ENCODE measurements at places on chromosomes 7 and 10.

- no peak for DNase-seq
Observed at GRCh38 chr7:17746020-17746530, 194.2 kb downstream of the SNX13 start.

GRCh38 chr7:127887631-127888030, 143.6 kb downstream of the LRRC4 start:
- no peak for DNase-seq

DNA sequence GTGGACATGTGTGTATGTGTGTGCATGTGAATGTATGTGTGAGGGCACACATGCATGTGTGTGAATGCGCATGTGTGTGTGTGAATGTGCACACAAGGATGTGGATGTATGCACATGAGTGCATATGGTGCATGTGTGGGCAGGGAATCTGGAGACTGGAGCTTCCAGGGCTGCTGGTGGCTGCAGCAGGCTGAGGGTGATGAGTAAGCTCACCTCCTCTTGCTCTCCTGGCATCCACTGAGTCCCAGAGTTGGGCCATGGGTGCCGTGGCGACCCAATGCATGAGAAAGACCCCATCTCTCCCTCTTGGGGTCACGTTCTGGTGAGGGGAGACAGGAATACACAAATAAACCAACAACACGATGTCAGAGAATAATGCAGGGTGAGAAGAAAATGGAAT, 33.3 kb upstream of the COL13A1 start:
- DNase-seq = no peak

- DNase-seq = no peak
Observed at GRCh38 chr7:83060218-83060617, 102.5 kb downstream of the PCLO start.

DNA sequence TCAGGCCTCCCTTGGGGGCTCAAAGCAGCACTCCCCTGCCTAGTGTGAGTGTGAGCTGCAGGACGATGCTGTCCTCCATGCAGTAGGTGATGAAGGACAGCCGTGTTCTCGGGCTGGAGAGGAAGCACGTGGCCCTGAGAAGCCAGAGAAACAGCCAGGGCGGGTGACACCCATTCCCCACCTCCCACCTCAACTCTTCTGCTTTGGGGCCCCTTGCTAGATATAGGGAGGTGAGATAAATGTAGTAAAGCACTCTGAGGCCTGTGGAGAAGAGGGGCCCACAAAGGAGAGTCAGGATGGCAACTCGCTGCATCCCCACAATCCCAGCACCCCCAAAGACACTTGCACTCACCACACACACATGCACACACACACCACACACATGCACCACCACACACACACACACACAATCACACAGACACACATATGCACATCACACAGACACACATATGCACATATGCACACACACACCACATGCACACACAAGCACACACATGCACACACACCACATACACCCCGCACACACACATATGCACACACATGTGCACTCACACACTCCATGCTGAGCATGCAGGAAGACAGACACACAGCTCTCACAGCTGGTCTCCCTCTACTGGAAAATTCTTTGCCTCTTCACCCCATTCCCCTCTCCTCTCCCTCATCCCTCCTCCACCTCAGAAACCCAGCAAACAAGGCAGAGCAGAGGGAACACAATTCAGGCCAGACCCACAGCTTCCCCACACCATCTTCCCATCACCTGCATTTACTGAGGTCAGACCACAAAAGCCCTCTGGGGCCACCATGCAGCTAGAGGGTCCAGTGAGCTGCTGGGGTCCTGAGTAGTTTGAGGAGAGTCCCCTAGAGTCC, 30.5 kb downstream of the ANXA8 start:
- DNase-seq = no peak

DNA sequence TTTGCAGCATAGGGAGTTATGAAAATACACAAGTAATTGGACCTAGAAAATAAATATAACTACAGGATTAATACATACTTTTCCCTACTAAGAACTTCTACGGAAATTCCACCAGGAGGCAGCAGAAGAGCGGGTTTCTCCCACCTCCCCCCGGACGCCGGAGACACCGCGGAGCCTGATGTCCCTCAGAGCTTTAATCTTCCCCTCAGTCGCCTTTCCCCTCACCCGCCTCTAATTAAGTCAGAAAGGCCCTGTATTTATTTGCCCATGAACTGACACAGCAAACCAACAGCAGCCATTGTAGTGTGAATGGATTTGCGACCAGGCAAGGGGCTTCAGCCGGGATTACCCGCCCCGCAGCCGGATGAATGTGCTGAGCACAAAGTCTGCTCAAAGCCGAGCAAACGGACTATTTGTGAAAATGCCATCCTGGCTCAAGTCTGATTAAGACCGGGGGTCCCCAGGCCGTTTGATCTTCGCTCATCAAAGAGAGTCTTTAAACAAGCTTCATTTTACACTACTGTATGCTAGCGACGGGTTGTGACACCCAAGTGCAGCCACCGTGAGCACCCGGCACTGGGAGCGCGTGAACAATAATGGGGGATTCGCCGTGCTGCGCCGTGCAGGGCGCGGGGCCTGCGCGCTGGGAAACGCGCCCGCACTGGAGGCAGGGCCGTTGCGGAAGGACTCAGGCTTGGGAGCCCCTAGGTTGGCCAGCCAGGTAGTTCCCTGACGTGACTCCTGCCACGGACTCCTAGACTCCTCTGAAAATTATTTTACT, 5.6 kb upstream of the DKK1 start:
- peak; percentile 79 for DNase-seq

DNA sequence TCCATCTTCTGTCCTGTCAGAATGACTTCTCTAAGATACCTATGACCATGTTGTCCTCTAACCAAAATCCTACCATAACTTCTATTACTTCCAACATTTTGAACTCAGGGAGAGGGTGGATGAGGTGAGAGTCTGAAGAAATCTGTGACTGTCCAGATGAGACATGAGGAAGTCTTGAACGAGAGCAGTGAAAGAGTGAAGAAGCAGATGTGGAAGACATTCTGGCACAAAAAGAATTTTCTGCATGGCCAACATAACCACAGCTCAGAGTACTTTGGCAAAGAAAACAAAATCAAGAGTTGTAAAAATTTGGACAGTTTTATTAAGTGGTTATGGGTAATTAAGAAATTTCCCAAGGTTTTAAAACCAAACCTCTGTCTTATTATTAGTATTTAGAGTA, 141.6 kb downstream of the CPEB3 start:
- no peak for DNase-seq

DNA sequence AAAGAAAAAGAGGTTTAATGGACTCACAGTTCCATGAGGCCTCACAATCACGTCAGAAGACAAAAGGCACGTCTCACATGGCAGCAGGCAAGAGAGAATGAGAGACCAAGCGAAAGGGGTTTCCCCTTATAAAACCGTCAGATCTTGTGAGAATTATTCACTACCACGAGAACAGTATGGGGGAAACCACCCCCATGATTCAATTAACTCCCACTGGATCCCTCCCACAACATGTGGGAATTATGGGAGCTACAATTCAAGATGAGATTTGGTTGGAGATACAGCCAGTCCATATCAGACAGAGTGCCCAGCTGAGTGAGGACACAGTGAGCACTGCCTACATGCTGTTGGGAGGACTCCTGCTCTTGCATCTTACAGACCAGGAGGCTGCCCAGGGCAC, 148.4 kb downstream of the TEX36 start:
- no peak for DNase-seq

DNA sequence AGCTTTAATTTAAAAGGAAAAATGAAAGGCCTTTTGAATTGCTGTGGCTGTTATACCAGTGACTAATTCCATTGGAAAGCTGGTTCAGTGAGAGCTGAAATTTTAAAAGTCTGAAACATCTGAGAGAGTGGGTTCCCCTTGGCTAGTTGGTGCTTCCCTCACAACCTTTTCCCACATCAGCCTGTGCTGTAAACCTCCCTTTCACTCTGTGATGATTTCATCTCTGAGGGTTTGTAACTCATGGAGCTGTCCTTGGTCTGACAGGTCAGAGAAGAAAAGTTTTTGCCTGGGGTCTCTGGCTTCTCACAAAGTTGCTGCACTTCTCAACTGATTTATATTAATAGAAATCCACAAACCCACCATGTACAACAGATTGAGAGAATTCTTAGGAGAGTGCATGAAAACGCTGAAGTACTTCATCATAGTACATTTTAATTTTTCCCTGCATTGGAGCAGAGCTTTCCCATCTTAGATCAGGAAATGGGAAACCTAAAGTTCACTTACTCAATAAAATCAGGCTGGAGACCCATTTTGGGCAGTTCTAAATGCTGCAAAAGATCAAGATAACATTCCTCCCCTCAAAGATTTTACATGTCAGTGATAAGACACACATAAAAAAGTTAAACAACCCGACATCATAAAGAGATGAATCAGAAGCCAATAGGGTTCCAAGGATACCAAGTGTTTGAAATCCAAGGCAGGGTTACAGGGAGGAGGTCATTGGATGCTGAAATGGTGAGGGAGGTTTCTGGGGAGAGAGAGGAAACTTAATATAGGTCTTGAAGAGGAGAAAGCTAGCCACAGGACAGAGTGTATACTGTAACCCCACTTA, 157.0 kb upstream of the MKLN1 start:
- peak; percentile 57 for DNase-seq

DNA sequence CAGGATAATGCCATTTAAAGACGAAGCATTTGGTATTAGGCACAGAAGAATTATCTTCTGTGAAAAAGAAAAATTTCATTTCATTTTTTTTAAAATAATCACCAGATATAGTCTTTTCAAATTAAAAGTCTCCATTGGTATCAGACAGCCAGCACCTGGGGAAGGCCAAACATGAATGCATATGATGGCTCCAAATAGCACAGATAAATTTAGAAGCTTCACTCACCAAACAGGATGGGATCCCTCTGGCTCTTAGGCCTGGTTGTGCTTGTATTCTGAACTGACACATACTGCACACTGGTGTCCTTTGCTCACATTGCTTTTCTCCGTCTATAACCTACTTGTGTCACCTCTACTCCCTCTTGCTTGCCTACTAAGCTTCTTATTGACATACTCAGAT, 169.5 kb upstream of the CHRM2 start:
- DNase-seq = no peak

DNA sequence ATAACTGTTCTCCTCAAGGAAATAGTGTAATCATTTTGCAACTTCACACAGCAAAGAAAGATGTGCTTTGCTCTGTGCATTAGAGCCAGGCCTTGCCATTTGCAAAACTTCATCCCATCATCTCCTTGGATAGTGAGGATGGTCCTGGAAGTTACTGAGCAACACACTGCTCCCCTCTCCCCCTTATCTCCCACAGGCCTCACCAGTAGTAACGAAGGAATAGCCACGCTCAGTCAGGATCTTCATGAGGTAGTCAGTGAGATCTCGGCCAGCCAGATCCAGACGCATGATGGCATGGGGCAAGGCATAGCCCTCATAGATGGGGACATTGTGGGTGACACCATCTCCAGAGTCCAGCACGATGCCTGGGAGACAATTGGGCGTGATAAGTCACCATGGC, 11.5 kb downstream of the ACTA2 start:
- no peak for DNase-seq

DNA sequence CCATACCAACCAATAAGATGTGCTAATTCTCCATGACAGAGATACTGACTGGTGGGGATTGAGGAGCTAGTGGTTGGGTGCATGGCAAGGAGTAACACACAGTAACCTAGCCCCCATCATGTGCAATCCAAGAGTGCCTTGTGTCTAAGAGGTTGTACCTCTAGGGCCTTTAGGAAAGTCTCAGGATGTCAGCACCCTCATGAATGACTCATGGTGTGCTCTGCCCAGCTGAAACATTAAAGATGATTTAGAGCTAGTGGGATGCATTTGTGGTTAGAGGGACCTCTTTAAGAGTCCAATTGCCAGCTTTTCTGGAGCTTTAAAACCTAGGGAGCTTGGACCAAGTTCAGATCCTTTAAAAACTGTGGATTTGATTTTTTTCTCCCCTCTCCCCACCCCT, 181.1 kb downstream of the HERPUD2 start:
- peak; percentile 44 for DNase-seq

- DNase-seq = peak; percentile 95
Observed at GRCh38 chr7:28481091-28481926, 69.0 kb downstream of the CREB5 start.

GRCh38 chr7:40329601-40330153, 194.9 kb downstream of the SUGCT start:
- DNase-seq = peak; percentile 62

DNA sequence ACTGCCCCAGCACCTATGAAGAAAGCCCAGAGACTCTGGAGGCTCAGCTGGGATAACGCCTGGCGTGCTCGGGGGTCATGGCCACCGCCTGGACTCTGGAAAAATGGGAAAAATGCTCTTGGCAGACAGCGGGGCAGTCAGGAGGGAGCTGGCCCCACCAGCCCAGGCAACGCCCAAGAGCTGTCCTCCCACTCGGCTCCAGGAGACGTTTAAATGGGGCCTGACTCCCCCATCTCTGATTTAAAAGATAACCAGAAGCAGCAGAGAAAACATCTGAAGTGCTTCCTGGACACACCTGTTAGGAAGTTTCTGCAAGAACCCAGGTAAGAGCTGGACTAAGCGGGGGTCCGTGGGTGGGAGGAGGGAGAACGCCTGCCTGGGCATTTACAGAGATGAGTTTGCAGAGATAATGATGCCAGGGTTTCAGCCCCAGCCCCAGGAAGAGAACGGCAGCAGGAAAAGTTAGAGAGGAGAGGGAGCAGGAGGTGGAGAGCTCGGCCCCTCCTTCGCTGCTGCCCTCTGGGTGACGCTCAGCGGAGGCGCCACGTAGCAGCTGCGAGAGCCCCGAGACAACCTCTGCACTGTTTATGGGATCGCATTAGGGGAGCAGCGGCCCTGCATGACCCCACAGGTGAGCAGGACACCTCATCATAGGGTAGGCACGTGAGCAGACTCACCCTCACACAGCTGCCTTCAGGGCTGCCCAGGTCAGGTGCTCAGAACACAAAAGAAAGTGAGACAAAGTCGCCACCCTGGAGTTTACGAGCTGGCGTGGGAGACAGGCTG, 83.5 kb upstream of the INSIG1 start:
- DNase-seq = peak; percentile 44

- peak; percentile 91 for DNase-seq
Observed at GRCh38 chr7:107035446-107035845, 9.1 kb upstream of the PRKAR2B start.

GRCh38 chr7:87797798-87798403, 78.3 kb downstream of the SLC25A40 start:
- peak; percentile 35 for DNase-seq

DNA sequence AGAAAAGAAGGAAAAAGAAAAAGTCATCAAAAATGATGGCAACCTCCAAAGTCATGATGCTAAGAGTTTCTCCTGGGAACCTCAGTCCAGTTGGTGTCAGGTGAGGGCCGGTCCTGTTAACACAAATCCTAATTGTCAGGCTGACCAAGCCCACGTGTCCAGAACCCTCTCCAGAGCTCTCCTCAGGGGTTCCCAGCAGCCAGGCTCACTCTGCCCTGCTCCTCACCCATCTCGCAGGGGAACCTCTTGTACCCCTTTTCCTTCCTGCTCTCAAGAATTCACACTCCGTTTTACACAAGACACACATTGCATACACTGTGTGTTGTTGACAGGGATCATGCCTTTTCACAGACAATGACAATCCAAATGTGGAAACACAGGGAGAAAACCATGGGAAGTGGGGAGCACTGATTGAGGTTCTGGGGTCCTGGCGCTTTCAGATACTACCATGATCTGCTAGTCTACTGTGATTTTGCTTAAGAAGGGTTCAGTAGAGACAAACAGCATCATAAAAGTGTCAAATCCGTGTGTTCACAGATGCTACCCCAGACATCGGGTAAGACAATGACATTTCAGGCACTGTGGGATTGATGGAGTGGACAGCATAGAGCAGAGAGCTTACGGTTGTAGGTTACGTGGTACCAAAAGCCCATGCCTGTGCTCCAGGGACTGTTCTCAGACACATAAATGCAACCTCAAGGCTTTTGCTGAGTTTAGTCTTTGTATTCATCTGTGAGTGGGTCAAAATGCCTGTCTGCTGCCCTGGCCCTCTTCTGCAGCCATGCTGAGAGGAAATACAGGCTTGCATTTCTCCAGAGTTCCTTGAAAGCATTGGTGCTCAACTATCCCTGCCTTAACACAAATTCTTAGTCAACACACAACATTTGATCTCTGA, 16.0 kb downstream of the IL2RA start:
- DNase-seq = no peak

Measured in fibroblast of skin of right biceps (primary cell).